ENCODE measurements at places on chromosomes 6 and 20.

- DNase-seq, result no peak
These were observed 13.8 kb downstream of the TBPL1 start for GRCh38 chr6:133966654-133967329.

GRCh38 chr6:37714836-37715420 lies 17.2 kb upstream of the MDGA1 start:
- no peak for DNase-seq

DNA sequence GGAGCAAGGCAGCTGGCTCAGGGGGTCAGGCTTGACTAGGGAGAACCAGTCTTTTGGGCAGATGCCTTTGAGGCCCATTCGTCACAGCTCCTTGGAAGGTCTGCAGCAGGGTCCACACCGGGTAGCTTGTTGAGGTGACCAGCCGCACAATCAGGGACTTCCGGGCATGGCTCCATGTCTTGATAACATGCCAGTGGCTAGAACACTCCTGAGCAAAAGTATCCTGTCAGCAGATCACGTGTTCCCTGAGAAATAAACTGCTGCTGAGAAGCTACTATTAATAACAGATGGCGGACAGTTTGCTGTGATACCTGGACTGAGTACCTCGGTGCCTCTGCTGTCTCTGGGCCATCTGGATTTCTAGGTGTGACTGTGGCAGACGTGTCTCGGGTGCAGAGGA lies 235.9 kb downstream of the PRKN start:
- DNase-seq, result no peak

- no peak for DNase-seq
These were observed 90.9 kb upstream of the HDDC2 start for GRCh38 chr6:125392682-125393081.

- no peak for DNase-seq
These were observed 22.1 kb downstream of the RUNX2 start for GRCh38 chr6:45350186-45350710.

- DNase-seq, result no peak
These were observed 25.1 kb downstream of the PXDC1 start for GRCh38 chr6:3726421-3726820.

DNA sequence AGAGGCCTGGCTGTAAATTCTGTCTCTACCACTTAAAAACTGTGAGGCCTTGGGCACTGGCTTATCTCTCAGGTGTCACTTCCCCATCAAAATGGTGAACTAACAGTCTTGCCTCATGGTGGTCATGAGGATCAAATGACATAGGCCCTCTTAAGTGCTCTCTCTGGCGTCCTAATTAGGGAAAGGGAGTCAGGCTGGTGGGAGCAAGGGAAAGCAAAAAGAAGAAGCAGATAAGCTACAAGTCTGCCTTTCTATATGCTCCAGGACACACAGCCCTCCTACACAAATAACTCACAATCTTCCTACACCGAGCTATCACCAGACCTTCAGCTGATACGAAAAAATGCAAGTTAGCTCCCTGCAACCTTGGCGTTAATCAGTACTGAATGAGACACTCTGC lies 19.5 kb upstream of the SLC22A16 start:
- DNase-seq, result no peak

DNA sequence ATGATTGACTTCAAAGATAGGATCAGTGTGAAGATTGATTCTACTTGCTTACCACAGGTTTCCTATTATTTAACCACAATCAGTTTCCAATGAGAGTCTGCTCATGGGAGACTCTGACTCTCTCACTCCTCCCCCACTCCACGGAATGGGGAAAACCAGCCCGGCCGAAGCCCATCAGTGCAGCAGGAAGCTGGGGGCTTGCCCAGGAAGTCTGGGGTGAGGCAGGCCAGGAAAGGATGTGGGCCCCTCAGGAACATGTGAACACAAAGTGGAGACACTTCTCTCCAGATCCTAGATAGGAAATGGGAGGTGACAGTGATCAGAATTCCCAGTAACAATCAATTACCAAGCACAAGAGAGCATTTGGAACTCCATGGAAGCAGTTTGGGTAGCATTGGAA lies 144.2 kb downstream of the TTLL2 start:
- DNase-seq, result no peak

GRCh38 chr6:7631466-7631865 lies 41.5 kb downstream of the SNRNP48 start:
- DNase-seq, result no peak

DNA sequence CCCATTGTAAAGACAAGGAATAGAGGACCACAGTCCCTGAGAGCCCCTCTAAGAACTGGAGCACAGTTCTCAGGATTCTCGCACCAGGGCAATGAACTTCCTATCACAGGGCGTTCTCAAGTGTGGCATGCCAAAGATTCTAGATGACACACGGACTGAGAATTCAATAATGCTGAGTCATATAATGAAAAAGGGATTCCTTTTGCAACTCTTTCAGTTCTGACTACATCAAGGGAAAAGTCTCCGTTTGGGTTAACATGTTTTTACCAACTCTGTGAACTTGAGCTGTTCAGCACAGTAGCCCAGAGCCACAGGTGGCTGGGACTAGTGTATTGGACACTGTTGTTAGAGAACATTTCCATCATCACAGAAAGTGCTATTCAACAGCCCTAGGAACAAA lies 3.4 kb downstream of the MED20 start:
- DNase-seq, result no peak

DNA sequence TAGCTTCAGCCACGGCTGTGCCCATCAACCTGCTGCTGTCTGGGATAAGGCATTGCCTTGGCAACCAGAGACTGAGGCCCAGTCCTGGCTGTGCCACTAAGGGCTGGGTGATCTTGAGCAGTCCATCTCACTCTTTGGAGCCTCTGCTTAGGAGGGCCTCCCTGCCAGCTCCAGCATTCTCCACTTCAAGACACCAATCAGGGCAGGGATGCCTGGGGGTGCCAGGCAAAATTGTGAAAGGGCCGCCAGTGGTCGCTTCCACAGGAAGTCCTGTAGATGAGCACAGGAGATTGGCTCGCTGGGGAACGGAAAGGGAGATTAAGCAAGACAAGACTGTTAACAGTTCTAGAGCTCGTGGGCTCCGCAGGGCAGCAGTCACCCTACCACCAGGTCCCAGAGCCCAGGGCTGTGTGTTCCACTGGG lies at the start of gene RAB44:
Gene RAB44, plus strand, starts transcription at position 346 of the 423 bp plus-strand sequence. CDS start 6,410 bp downstream, outside the sequence.
- DNase-seq, result no peak

- DNase-seq, result no peak
These were observed 83.7 kb downstream of the FILIP1 start for GRCh38 chr6:75409928-75410327.

- peak; percentile 66 for DNase-seq
These were observed 132.2 kb downstream of the GPX5 start for GRCh38 chr6:28657769-28658465.

DNA sequence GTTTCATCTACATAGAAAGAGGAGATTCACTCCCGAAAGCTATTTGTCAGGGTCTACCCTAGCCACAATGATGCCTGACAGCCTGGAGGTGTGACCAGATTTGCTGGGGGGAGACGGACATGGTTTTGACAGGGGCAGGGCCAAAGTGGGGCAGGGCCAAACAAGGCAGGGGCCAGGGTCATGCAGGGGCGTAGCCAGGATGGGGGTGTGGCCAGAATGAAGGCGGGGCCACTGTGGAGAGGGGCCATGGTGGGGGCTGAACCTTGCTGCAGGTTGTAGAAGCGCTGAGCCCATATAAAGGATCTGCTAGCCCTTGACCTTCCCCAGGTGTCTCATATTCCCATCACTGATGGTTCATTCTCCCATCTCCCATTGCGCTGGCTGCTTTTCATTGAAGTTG lies 184.1 kb upstream of the SULF2 start:
- DNase-seq, result peak; percentile 79

- no peak for DNase-seq
These were observed 108.6 kb downstream of the DLL1 start for GRCh38 chr6:170182093-170182780.

DNA sequence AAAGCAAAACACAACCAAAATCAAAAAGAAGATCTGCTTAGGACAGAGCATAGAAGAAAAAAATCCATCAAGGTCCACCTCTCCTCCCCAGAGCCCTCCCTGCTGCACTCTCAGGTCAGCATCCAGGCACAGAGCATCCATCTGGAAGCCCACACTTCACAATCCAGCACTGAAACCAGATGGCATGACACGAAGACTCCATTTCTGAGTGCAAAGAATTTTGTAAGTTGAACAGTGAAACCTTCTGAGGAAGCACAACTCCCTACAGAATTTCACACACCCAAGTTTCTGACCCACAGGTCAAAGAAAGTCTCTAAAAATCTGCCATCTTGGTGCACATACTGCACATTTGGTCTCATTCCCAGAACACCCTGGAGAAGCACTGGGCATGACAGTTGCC lies 128.8 kb upstream of the STXBP5 start:
- no peak for DNase-seq

- peak; percentile 16 for DNase-seq
These were observed 64.3 kb upstream of the ID4 start for GRCh38 chr6:19772891-19773290.

- DNase-seq, result no peak
These were observed 31.2 kb downstream of the SIRPD start for GRCh38 chr20:1526310-1526709.

- DNase-seq, result no peak
These were observed 84.2 kb upstream of the ARMC2 start for GRCh38 chr6:108763931-108764579.

- DNase-seq, result peak; percentile 32
These were observed 4.7 kb downstream of the EHMT2 start for GRCh38 chr6:31892821-31893220.

DNA sequence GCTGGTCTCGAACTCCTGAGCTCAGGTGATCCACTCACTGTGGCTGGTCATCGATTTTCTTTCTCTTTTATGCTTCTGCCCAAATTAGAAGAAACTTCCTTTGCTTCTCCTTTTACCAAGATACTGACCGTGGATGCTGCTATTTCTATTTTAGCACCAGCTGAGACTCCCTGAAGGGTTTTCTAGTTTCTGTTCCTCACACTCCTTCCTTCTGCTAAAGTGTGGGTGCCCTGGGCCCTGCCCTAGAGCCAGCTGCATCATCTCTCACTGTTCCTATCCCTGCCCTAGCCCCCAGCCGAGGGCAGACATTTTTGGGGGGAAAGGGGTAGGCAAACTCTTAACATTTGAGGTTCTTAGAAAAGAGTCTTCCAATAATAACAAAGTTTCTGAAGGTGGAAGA lies 6.3 kb downstream of the SMOC2 start:
- no peak for DNase-seq

- no peak for DNase-seq
These were observed 24.0 kb downstream of the HBS1L start for GRCh38 chr6:135030532-135031178.

DNA sequence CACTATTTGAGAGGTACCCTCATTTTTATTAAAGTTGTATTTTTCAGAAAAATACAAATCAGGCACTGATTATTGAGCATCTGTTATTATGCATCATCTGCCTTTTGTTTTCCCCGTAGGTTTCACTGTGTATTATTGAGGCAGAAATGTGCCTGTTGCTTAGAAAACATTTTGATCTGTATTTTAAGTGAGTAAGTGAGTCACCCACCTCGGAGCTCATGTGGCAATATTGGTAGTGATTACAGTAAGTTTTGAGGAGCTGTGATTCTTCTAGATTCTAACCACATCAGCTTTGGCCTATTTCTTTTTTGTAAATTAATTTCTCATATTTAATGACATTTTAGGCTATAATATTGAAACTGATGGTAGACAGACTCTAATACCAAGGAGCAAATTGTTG lies 59.6 kb upstream of the LAMP5 start:
- DNase-seq, result no peak

DNA sequence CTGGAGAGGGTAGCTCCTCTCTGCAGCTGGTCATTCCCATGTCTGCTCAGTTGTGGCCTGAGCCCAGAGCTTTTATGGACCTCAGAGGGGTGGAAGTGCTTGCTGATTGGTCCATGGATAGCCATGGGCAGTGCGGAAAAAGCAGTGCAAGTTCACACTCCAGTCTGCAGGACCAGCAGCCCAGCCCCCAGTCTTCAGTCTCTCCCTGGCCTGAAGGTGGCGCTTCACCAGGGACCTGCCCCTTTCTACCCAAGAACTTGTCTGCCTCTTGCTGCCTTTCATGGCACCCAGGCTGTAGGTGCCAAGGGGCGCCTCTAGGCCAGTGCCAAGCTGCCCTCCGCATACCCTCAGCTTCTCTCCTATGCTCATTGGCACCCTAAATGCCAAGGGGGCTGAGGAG lies 91.0 kb downstream of the TBXT start:
- DNase-seq, result peak; percentile 59

GRCh38 chr6:56841751-56842150 lies 113.2 kb upstream of the BEND6 start:
- no peak for DNase-seq

DNA sequence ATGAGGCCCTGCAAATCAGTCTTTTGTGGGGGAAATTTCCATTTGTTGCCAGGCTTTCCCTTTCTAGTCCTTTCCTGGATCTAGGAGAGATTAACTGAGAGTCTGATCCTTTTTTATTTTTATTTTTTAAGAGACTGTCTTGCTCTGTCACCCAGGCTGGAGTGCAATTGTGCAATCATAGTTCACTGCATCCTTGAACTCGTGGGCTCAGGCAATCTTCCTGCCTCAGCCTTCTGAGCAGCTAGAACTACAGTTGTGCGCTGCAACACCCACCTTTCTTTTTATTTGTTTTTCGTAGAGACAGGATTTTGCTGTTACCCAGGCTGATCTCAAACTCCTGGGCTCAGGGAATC lies 22.9 kb downstream of the OR2B2 start:
- DNase-seq, result no peak

DNA sequence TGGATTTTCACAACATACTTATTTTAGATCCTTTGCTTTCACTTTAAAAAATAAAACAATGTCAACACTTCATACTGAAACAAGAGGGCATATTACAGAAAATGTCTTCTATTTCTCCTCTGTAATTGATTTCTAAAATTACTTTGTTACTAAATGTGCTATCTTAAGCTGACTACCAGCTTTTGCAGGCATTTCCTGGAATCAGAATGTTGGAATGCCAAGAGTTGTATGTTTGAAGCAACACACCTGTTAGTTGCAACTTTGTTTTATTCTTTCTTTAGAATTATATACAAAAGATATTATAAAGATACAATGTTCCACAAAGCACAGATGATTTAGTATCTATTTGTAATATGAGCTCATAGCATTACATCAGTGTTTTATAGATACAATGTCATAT lies 62.5 kb upstream of the TMEM170B start:
- DNase-seq, result no peak

DNA sequence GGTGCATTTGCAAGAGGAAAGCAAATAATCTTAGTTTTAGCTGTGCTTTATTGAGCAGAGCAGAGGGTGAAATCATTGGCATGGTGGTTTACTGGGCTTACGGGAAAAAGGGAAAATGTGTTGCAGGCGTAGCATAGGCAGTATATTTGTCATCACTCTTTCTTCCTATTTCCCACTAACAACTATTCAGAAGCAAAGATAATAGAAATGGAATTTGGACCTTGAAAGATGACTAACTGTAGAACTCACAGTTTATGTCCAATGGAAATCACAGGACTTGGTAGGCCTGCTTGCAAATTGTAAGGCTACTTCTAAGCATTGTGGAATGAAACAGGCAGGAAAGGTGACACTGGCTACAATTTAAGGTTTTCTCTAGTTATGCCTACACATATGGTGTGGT lies 611.9 kb upstream of the MAN1A1 start:
- DNase-seq, result no peak
